ENCODE measurements at places on chromosomes 11 and 22.

- DNase-seq, result no peak
These were observed 12.2 kb downstream of the MPPED2 start for GRCh38 chr11:30573951-30574350.

DNA sequence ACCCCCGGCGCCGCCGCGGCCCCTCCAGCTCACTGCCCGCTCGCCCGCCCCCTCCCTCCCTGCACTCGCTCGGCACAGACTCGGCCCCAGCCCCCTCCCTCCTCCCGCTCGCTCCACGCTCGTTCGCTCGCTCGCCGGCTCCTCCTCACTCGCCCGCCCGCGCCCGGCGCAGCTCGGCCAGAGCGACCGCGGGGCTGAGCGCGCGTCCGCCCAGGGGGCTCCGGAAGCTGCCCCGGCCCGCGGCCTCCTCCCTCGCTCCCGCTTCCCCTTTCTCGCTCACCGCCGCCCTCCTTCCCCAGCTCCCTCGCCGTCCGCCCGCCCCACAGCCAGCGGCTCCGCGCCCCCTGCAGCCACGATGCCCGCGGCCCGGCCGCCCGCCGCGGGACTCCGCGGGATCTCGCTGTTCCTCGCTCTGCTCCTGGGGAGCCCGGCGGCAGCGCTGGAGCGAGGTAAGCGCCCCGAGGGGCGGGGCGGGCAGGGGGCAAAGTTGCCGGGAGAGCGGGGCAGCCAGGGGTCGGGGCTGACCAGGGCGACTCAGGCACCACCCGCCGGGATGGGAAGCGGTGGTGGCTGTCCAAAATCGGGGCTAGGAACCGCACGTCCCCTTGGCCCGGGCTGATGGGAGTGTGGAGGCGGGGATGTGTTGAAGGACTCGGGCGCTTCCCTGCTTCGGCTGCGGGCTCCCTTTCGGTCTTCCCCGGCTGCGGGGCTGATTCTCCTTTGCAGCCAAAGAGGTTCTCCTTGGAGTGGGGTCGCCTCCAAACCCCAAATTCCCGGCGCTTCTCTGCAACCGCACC is at the start of gene SEZ6L:
TSS of gene SEZ6L (plus strand) at position 148 of the 797 bp plus-strand sequence. CDS start at position 356, 208 bp downstream.
- DNase-seq, result peak; percentile 53

DNA sequence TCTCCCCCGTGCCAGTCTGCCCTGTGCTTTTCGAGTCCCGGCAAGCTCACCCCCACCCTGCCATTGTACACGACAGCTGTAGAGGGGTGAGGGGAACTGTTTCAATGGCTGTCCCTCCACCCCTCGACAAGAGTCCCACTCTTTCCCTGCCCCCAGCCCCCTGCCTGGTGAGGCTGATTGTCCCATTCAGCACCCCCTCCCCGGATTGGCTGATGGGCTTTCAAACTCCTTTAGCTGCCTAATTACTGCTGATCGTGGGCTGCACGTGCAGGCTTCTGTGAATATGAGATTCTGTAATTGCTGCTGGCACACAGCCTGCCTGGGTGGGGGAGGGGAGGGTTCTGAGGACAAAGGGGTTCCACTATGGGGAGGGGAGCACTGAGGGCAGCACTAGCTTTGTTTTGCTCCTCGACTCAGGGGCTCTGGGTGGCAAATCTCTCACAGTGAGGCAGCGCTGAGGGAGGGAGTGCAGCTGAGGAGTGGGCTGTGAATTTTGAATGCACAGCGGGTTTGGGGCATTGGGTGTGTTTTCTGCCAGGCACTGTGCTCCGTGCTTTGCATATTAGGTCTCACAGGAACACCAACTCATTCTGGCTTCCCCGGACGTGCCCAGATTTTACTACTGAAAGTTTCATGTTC is 42.6 kb upstream of the ACCSL start:
- peak; percentile 80 for DNase-seq

DNA sequence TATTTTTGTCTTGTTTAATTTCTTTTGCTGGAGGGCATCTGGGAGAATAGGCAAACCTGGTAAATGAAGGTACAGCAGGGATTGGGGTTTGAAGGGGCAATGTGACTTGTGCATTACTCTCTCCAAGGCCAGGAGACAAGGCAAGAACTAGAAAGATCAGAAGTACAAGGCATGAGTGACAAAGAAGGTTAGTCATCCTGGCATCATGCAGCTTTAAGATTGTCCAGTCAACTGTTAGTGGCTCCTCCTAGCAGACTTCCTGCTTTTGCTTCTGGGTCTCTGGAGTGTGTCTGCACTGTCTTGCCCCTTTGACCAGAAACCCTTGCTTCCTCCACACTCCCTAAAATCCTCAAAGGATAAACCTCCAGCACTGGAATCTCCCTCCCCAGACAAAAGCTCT is 27.2 kb upstream of the GLYATL1 start:
- no peak for DNase-seq

GRCh38 chr11:70020336-70021214 is 57.5 kb upstream of the ANO1 start:
- no peak for DNase-seq

Measured in posterior cingulate gyrus (tissue), 11 donors.